Naive thymus-derived CD8-positive, alpha-beta T cell (primary cell): ENCODE measurements at places on chromosomes 12 and 14.
A peak's percentile ranks its signal among the peaks of the same experiment; 100 is the strongest.

DNA sequence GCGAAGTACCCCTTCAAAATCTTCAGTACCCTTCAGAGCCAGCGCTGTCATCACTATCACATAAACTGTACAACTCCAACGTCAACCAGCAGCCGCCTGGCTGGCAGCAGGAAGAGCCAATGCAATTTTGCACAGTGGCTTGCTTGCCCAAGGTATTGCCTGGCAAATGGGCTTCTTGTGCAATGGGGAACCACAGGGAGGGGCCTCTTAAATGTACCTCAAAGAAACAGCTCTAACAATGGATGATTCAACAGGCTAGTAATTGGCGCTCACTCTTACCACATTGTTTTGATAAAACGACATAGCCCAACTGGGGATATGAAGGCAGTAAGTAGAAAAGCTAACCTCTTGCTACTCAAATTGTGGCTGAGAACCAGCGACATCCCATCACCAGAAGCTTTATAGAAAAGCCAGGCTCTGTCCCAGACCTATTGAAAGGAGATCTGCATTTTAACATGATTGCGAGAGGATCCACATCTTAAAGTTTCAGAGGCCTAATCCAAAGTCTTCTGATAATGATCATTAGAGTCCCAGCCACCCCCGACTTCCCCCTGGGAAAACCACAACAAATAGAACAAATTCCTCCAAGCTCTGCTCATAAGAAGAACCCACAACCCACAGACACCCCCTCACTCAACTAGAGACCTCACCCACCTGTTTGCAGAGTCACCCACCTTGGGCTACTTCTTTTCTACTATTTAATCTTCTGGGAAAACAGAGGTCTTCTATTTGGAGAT lies 125.3 kb upstream of the HIF1A start:
- peak; percentile 47 for DNase-seq
- H3K27me3 ChIP-seq = no peaks in the 10 kb centered on the region
- H3K4me3 ChIP-seq = peak overlapping the region; percentile 81
- H3K4me1 ChIP-seq = peaks cover 67% of the 10 kb centered on the region
- no peaks in the 10 kb centered on the region for H3K36me3 ChIP-seq

DNA sequence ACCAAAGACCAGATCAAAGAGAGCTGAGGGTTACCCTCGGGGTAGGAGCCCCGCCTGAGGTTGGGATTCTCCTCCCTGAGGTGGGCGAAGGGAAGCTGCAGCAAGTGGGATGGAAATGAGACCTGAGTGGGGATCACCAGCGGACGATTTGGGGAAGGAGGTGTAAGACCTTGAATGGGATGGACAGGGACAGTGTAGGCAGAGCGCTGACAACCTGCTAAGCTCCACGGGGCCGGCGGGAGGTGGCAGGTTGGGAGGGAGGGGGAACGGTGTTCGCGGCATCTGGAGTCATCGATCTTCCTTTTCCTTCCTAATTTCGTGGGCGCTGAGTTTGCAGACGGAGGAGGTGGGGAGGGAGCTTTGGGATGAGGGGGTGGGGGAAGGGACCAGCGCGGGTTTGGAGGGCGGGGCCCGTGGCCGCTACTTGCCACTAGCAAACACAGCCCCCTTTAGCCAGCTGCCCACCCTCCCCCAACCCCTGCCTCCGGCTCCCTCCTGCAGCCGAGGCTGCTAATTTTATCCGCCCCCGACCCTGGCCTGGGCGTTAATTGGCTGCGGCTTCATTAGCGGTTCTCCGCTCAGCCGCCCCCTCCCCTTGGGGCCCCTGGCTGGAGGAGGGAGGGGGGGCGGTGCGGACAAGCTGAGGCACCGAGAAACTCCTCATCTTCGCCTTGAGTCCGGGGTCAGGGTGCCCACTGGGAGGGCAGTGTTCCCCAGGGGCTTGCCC lies 2.8 kb upstream of the SHMT2 start:
- peaks cover 58% of the 10 kb centered on the region for H3K27me3 ChIP-seq
- peak overlapping the region; percentile 78 for H3K4me3 ChIP-seq
- H3K36me3 ChIP-seq = no peaks in the 10 kb centered on the region
- H3K27ac ChIP-seq = no peak overlapping the region
- H3K4me1 ChIP-seq = peaks cover 67% of the 10 kb centered on the region

DNA sequence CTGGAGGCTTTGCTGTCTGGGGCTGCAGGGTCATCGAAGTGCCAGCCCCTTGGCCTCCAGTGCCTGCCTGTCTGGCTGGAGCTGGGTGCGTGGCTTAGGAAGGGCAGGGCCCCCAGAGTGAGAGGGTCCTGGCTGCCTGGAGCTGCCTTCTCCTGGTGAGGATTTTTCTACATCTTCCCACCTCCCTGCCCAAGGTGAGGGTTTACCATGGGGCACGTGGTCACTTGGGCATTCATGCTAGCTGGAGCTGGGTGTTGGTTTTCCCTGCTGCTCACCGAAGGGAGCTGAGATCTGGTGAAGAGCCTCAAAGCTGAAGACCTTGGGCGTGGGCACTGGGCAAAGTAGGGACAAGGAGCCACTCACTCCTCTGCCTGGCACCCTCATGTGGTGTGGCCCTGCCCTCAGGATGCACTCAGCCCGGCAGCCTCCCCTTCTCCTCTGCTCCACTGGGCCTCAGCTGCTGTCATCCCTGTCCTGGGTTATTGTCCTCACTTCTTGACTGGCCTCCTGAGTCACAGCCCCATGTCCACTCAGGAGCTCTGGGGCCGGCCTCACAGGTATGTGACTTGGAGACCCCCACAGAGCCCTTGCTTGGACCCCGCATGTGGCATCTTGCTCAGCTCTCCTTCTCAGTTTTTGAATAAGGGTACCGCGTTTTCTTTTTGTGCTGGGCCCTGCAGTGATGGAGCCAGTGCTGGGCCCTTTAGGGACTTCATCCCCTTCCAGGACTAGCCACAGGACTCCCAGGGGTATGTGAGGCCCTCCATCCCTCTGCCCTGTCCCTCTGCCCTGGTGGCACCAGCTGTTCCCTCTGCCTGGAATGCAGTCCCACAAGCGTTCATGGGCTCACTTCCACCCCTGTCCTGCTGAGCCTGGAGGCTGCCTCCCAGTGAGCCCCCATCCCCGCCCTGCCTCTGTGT lies 1.6 kb downstream of the CEP170B start:
- H3K27ac ChIP-seq = peak overlapping the region; percentile 66
- H3K36me3 ChIP-seq = no peaks in the 10 kb centered on the region
- DNase-seq = no peak
- H3K4me1 ChIP-seq = peaks cover 12% of the 10 kb centered on the region

GRCh38 chr12:42652048-42652447 lies 62.5 kb upstream of the PRICKLE1 start:
- DNase-seq = no peak
- H3K4me3 ChIP-seq = no peak overlapping the region
- H3K27me3 ChIP-seq = no peaks in the 10 kb centered on the region
- no peaks in the 10 kb centered on the region for H3K36me3 ChIP-seq
- no peak overlapping the region for H3K27ac ChIP-seq

DNA sequence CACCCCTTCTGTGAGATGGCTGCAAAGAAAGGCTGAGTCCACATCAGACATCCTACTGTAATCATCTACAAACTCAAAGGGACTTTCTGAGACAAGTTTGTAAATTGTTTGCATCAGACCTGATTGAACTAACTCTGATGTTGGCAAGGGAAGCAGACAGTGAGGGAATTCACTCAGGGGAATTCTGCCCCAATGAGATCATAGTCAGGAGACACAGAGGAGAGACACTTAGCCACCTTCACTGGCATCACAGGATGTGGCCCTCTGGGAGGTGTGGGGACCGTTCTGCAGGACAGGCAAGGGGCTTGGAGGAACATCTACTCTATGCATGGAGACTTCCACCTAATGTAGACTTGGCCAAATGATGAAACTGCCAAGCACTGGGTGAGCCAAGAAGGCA lies 70.7 kb upstream of the DDX11 start:
- H3K27me3 ChIP-seq = no peaks in the 10 kb centered on the region
- H3K4me1 ChIP-seq = peaks cover 6% of the 10 kb centered on the region
- no peak overlapping the region for H3K27ac ChIP-seq

DNA sequence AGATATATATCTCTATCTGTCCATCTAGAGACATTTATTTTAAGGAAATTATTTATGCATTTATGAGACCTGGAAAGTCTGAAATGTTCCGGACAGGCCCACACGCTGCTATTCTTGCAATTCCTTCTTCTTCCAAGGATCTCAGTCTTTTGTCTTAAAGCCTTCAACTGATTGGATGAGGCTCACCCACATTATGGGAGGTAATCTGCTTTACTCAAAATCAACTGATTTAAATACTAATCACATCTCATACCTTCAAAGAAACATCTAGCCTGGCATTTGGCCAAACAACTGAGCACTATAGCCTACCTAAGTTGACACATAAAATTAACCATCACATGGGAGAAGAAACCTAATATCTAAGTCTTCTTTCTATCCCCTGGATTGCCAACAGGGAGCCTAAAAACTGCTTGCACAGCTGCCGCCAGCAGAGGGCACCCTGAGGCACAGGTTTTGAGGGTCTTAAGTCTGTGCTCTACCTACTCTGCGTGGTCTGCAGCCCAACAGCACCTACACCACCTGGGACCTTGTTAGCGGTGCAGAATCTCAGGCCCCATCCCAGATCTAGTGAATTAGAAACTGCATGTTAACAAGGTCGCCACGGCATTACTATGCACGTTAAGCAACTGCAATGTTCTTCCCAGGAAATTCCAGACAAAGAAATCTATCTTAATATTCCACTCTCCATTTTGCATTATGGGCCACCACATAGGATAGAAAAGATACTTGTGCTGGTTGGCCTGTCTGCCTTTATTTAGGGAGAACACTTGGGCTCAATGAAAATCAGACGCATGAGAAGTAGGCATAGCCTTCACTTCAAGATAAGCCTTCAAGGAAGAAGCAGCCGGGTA lies 249.7 kb downstream of the FOXG1 start:
- H3K4me1 ChIP-seq = no peaks in the 10 kb centered on the region
- DNase-seq = no peak
- H3K4me3 ChIP-seq = no peak overlapping the region
- H3K27me3 ChIP-seq = no peaks in the 10 kb centered on the region
- no peak overlapping the region for H3K27ac ChIP-seq

- H3K4me3 ChIP-seq = no peak overlapping the region
- H3K27me3 ChIP-seq = peaks cover 10% of the 10 kb centered on the region
- H3K27ac ChIP-seq = no peak overlapping the region
- DNase-seq = no peak
These were observed 92.4 kb upstream of the TSPAN8 start for GRCh38 chr12:71250166-71250565.

DNA sequence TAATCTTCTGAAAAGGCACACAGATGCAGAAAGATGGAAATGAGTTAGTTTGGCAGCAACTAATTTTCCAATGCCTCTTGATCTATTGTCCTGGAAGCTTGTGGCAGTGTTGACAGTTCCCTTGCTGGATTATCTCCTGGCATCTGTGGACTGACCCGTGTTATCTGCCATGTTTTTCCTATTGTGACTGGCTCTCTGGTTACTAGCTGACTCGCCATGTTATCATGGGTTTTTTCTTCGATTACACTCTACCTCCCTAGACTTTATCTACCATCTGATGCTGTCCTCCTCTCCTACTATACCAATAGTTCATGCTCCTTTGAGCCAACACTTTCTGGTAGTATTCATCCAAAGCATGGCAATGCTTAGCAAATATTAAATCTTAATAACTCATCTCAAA lies 63.3 kb upstream of the FLRT2 start:
- no peaks in the 10 kb centered on the region for H3K36me3 ChIP-seq
- H3K4me1 ChIP-seq = no peaks in the 10 kb centered on the region

GRCh38 chr14:68762953-68763764 lies 29.7 kb downstream of the ZFP36L1 start:
- no peak for DNase-seq
- H3K27ac ChIP-seq = no peak overlapping the region
- H3K36me3 ChIP-seq = no peaks in the 10 kb centered on the region
- no peaks in the 10 kb centered on the region for H3K27me3 ChIP-seq

- no peaks in the 10 kb centered on the region for H3K36me3 ChIP-seq
- H3K4me1 ChIP-seq = no peaks in the 10 kb centered on the region
- H3K27ac ChIP-seq = no peak overlapping the region
- H3K27me3 ChIP-seq = no peaks in the 10 kb centered on the region
These were observed 40.7 kb downstream of the RMST start for GRCh38 chr12:97503073-97503855.

GRCh38 chr12:117361905-117362304 lies 479 bp upstream of the NOS1 start:
- H3K4me1 ChIP-seq = no peaks in the 10 kb centered on the region
- H3K27ac ChIP-seq = no peak overlapping the region
- H3K36me3 ChIP-seq = no peaks in the 10 kb centered on the region
- peaks cover 46% of the 10 kb centered on the region for H3K27me3 ChIP-seq
- no peak overlapping the region for H3K4me3 ChIP-seq

- no peaks in the 10 kb centered on the region for H3K36me3 ChIP-seq
- H3K4me1 ChIP-seq = no peaks in the 10 kb centered on the region
- H3K4me3 ChIP-seq = no peak overlapping the region
These were observed 199.8 kb downstream of the ALG10B start for GRCh38 chr12:38516418-38516817.

DNA sequence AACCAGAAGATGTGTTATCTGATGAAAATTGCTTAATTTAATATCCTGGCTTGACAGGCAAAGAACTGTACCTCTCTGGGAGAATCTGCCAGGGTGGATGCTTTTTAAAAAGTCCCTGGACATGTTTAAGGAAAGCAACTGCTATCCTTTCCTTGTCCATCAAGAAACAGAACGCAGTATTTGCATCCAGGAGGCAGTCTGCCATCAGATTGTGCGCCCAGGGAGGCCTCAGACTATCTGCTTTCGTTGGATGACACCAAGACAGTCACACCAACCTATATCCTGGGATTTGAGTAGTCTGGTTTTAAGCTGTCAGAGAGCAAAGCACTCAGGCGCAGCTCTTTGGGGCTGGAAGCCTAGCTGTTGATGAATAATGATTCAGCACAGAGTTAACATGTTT lies 121.9 kb downstream of the TBX5 start:
- peaks cover 38% of the 10 kb centered on the region for H3K27me3 ChIP-seq
- H3K27ac ChIP-seq = no peak overlapping the region
- no peaks in the 10 kb centered on the region for H3K4me1 ChIP-seq
- no peaks in the 10 kb centered on the region for H3K36me3 ChIP-seq
- DNase-seq = no peak

DNA sequence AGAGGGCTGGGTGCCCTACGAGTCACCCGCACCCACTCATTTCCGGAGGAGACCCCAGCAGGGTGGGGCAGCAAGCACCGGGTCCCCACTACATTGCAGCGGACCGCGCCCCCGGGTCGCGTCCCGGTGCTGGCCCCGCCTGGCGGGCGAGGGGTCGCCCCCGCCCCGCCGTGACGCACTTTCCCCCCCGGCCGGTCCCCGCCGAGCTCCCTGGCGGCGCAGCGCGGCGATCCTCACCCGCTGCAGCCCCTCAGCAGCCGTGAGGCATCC lies 106.1 kb downstream of the PRICKLE1 start:
- H3K27me3 ChIP-seq = peaks cover 40% of the 10 kb centered on the region
- DNase-seq = peak; percentile 23
- H3K4me3 ChIP-seq = peak overlapping the region; percentile 90
- peaks cover 45% of the 10 kb centered on the region for H3K4me1 ChIP-seq
- no peak overlapping the region for H3K27ac ChIP-seq

DNA sequence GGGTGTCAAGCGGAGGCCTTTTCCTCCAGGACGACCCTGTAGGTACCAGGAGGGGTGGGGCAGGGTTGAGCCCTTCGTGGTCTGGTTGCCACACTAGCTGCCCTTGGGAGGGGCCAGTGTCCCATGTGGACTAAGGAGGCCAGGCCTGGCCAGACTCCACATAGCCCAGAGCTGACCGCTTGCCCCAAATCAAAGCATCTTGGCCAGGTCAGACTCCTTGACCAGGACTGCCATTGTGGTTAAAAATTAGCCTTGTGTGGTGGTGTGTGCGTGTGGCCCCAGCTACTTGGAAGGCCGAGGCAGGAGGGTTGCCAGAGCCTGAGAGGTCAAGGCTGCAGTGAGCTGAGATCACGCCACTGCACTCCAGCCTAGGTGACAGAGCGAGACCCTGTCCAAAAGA lies 24.8 kb downstream of the ALDH2 start:
- DNase-seq = no peak
- no peak overlapping the region for H3K4me3 ChIP-seq
- no peaks in the 10 kb centered on the region for H3K4me1 ChIP-seq
- no peak overlapping the region for H3K27ac ChIP-seq
